ENCODE measurements at places on chromosomes 3 and 15. TPM values are rescaled to one million over a fixed set of nuclear protein-coding genes. Genes with fewer than 3 reads are reported as not detected.

TRIM59 gene
- 4.8 TPM for total RNA-seq

TMEM266 gene
- 0.72 TPM for total RNA-seq

CHAC1 gene
- total RNA-seq: 4.7 TPM

ARHGAP31 gene
- total RNA-seq: 28.7 TPM

SNTN gene
- total RNA-seq: not detected

CLDN18 gene
- not detected for total RNA-seq

UTS2B gene
- total RNA-seq: 0.41 TPM

MORC1 gene
- total RNA-seq: 0.06 TPM

NR1I2 gene
- 0.38 TPM for total RNA-seq

SUCNR1 gene
- 7.3 TPM for total RNA-seq

- no peaks in the 10 kb centered on the region for H3K27me3 ChIP-seq
- no peaks in the 10 kb centered on the region for H3K4me1 ChIP-seq
- H3K4me3 ChIP-seq: no peak overlapping the region
- peak; percentile 50 for DNase-seq
- no peaks in the 10 kb centered on the region for H3K36me3 ChIP-seq
These were observed 39.7 kb downstream of the GLDN start for GRCh38 chr15:51380999-51381806.

GRCh38 chr3:12970684-12971083 is 102.5 kb downstream of the IQSEC1 start:
- H3K4me1 ChIP-seq: peaks cover 15% of the 10 kb centered on the region
- no peak overlapping the region for H3K4me3 ChIP-seq
- H3K27ac ChIP-seq: no peak overlapping the region
- no peak for DNase-seq
- H3K27me3 ChIP-seq: no peaks in the 10 kb centered on the region

GRCh38 chr3:99551520-99551919 is 86.9 kb upstream of the COL8A1 start:
- no peaks in the 10 kb centered on the region for H3K27me3 ChIP-seq
- H3K4me1 ChIP-seq: no peaks in the 10 kb centered on the region
- no peak overlapping the region for H3K4me3 ChIP-seq
- no peak overlapping the region for H3K27ac ChIP-seq
- no peaks in the 10 kb centered on the region for H3K36me3 ChIP-seq

DNA sequence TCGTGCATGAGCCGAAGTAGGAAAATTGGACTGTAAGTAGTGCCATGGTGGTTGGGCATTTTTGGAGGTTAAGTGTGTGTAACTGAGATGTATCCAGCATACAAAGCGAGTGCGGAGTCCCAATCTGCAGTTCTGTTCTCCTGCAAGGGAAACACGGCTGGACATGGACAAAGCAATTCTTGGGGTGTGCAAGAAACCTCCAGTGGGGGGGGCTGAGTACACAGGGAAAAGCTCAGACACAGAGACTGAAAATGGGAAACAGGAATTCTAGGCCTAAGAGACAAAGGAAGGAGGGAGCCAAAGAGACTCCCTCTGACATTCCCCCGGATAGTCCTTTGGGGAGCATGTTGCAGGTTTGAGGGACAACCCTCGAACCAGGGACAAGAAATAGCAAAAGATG is 83.2 kb upstream of the PLSCR4 start:
- H3K27me3 ChIP-seq: no peaks in the 10 kb centered on the region
- no peaks in the 10 kb centered on the region for H3K4me1 ChIP-seq
- H3K27ac ChIP-seq: no peak overlapping the region
- no peak for DNase-seq
- H3K36me3 ChIP-seq: no peaks in the 10 kb centered on the region
- no peak overlapping the region for H3K4me3 ChIP-seq

DNA sequence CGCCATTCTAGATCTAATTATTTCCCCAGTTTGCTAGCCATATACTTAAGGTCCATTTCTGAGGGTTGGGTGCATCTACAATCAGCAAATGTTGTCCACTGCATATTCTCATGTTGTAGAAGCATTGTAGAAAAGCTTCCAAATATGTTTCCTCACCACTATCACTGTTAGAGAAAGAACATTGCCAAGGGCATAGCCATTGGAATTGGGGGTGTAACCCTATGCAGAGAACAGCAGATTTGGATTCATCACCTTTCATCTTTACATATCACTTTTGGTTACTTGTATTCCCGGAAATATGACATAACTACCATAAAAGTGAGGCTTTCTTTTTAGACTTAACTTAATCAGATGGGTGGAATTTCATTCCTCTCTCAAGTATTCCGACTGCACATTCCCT is 203.6 kb downstream of the LSAMP start:
- no peaks in the 10 kb centered on the region for H3K4me1 ChIP-seq
- no peaks in the 10 kb centered on the region for H3K36me3 ChIP-seq
- H3K27ac ChIP-seq: no peak overlapping the region
- DNase-seq: no peak
- H3K4me3 ChIP-seq: no peak overlapping the region
- no peaks in the 10 kb centered on the region for H3K27me3 ChIP-seq

DNA sequence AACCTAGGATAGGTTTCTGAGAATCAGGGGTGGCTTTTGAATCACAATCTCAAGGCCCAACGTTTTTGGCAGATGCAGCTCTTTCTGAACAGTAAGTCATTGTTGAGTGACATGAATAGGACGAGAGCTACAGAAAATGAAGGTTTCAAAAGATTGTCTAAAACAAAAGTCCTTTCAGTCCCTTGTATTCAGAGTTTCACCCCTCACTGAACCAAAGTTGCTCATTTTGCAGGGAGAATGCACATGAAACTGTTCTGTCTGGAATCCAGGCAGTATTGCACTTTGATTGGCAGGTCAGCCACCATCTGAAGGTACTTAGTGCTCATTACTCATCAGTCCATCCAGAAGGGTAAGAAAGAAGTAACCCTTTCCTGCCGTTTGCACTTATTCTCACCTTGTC is 24.1 kb upstream of the RASGRP1 start:
- no peaks in the 10 kb centered on the region for H3K36me3 ChIP-seq
- DNase-seq: no peak
- H3K4me3 ChIP-seq: no peak overlapping the region
- no peak overlapping the region for H3K27ac ChIP-seq
- H3K27me3 ChIP-seq: no peaks in the 10 kb centered on the region

DNA sequence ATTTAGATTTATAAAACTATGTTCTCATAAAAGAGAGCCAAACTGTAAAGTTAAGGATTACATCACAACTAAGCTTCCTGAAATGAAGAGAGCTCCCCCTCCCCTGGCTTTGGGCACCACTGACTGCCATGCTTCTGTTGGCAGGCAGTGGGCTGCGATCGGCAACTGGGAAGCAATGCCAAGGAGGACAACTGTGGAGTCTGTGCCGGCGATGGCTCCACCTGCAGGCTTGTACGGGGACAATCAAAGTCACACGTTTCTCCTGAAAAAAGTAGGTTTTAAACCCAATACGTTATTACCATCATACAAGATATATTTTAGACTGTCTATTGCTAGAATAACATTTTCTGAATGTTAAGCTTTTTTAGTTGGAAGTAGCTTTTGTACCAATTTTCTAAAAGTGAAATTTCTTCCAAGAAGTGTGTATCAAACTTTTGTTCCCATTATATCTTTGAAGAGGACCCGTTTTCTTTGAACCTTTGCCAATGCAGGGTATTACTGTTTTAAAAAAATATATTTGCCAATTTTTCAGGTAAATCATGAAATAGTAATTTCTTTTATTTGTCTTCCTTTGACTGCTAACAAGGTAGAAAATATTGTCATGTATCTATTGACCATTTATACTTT is 184.1 kb downstream of the ADAMTSL3 start:
- H3K27ac ChIP-seq: no peak overlapping the region
- no peaks in the 10 kb centered on the region for H3K36me3 ChIP-seq
- H3K4me1 ChIP-seq: no peaks in the 10 kb centered on the region
- H3K27me3 ChIP-seq: no peaks in the 10 kb centered on the region
- no peak overlapping the region for H3K4me3 ChIP-seq

- H3K36me3 ChIP-seq: no peaks in the 10 kb centered on the region
- no peaks in the 10 kb centered on the region for H3K4me1 ChIP-seq
- no peak for DNase-seq
- no peak overlapping the region for H3K27ac ChIP-seq
- H3K4me3 ChIP-seq: no peak overlapping the region
These were observed 426.2 kb upstream of the ARL6 start for GRCh38 chr3:97338375-97338774.

GRCh38 chr3:99249627-99250026 is 348.1 kb upstream of the DCBLD2 start:
- H3K27ac ChIP-seq: no peak overlapping the region
- no peaks in the 10 kb centered on the region for H3K27me3 ChIP-seq
- H3K4me1 ChIP-seq: no peaks in the 10 kb centered on the region
- H3K36me3 ChIP-seq: no peaks in the 10 kb centered on the region

DNA sequence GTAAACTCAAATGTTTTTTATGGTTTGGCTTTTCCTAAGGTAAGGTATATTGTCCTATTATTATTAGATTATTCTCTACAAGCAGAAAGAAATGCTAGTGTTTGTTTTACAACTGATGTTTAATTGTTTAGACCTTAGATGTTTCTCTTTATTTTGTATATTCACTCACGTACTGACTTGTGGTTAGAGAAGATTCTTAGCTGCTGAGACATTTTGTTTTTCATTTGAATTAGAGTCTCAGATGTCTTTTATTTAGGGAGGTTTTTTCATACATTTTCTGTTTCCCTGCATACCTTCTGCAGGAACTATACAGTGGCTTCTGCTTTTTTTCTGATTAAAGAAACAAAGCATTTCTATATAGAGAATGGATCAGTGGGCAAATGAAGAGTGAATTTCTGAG is 110.9 kb downstream of the MYRIP start:
- no peak overlapping the region for H3K27ac ChIP-seq
- no peaks in the 10 kb centered on the region for H3K27me3 ChIP-seq
- H3K36me3 ChIP-seq: no peaks in the 10 kb centered on the region
- H3K4me1 ChIP-seq: no peaks in the 10 kb centered on the region
- H3K4me3 ChIP-seq: no peak overlapping the region

GRCh38 chr15:92128788-92129187 is 264.9 kb upstream of the ST8SIA2 start:
- H3K27ac ChIP-seq: no peak overlapping the region
- H3K4me3 ChIP-seq: no peak overlapping the region
- no peaks in the 10 kb centered on the region for H3K27me3 ChIP-seq
- no peak for DNase-seq

- H3K27me3 ChIP-seq: no peaks in the 10 kb centered on the region
- no peak overlapping the region for H3K4me3 ChIP-seq
- H3K4me1 ChIP-seq: no peaks in the 10 kb centered on the region
These were observed 8.4 kb upstream of the ATR start for GRCh38 chr3:142586803-142587406.

DNA sequence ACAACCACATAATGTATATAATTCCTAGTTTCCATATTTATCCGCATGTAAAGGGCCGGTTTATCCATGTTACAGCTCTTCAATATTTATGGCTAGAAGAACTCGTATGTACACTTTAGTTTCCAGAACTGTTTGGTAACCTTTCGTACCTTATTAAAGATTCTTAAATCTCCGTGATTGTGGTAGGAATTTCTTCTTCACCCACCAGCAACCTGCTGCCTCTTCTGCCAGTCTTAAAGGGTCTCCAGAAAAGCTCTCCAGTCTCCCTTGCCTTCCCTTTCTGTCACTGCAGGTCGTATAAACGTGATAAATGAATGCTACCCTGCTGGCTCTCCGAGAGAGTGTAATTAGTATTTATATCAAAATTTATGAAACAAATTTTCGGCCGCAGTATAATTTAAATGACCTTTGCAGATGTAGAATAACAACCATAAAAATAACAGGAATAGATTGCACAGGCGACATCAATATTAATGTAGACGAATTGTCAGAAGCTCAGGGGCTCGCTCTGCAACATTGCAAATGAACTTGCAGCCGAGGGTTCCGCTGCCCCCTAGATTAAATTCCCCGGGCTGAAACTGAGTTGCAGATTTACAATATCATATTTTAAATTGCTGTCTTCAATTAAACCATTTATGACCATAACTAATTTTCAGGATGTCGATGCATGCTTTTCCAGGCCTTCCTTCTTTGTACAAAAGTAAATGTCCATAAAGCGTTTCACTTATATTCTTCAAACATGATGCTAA is 5.4 kb downstream of the ZIC1 start:
- no peak for DNase-seq
- no peak overlapping the region for H3K27ac ChIP-seq
- H3K27me3 ChIP-seq: peaks cover 92% of the 10 kb centered on the region
- no peak overlapping the region for H3K4me3 ChIP-seq
- no peaks in the 10 kb centered on the region for H3K36me3 ChIP-seq
- H3K4me1 ChIP-seq: no peaks in the 10 kb centered on the region

- H3K27me3 ChIP-seq: no peaks in the 10 kb centered on the region
- H3K27ac ChIP-seq: no peak overlapping the region
- H3K36me3 ChIP-seq: no peaks in the 10 kb centered on the region
- DNase-seq: no peak
- H3K4me3 ChIP-seq: no peak overlapping the region
- no peaks in the 10 kb centered on the region for H3K4me1 ChIP-seq
These were observed 375.1 kb downstream of the FOXP1 start for GRCh38 chr3:71208211-71209095.

DNA sequence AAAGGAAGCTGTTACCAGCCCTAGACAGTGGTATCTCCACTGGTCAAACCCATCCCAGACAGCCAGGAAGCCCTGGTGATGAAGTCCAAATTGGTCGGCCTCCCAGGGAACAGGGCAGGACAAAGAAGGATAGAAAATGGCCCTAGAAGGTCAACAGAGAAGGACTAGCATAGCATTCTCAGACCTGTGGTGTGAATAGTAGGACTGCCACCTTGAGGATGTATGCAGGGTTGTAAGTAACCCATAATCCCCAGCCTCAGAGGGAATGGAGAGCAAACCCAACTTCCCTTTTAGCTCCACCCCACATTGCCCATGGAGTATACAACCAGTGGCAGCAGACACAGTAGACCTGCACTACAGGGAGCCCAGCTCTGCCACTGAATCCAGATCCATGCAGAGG is 68.6 kb upstream of the EIF1B start:
- no peak overlapping the region for H3K4me3 ChIP-seq
- no peaks in the 10 kb centered on the region for H3K27me3 ChIP-seq
- no peak overlapping the region for H3K27ac ChIP-seq
- H3K36me3 ChIP-seq: no peaks in the 10 kb centered on the region
- no peaks in the 10 kb centered on the region for H3K4me1 ChIP-seq
- no peak for DNase-seq

GRCh38 chr15:29101491-29101890 is 168.1 kb downstream of the NSMCE3 start:
- no peaks in the 10 kb centered on the region for H3K36me3 ChIP-seq
- no peak overlapping the region for H3K4me3 ChIP-seq
- H3K4me1 ChIP-seq: no peaks in the 10 kb centered on the region
- no peak for DNase-seq

DNA sequence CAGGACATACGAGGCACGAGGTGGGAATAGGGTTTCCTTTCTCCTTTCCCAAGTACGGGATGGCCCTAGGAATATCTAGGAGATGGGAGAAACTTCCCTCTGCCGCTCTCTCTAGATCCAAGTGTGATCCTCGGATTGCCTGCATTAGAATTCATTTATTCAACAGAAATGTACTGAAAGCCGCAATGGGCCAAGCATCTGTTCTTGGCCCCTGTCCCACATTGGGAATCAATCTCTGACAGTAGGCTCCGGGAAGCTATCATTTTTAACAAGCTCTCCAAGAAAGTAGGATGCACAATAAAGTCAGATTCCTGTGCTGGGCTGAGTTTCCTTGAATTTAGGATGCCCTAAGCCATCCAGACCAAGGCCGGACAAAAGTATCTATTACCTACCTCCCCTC is 37.2 kb upstream of the CA12 start:
- no peak overlapping the region for H3K4me3 ChIP-seq
- no peaks in the 10 kb centered on the region for H3K27me3 ChIP-seq
- DNase-seq: no peak
- no peaks in the 10 kb centered on the region for H3K36me3 ChIP-seq
- H3K27ac ChIP-seq: no peak overlapping the region

GRCh38 chr3:67113802-67114407 is 115.8 kb downstream of the KBTBD8 start:
- no peak overlapping the region for H3K27ac ChIP-seq
- no peaks in the 10 kb centered on the region for H3K27me3 ChIP-seq
- H3K4me1 ChIP-seq: no peaks in the 10 kb centered on the region
- H3K36me3 ChIP-seq: no peaks in the 10 kb centered on the region
